ENCODE measurements at places on chromosomes 13 and 19. TPM values are rescaled to one million over a fixed set of nuclear protein-coding genes. Genes with fewer than 3 reads are reported as not detected.

Gene LAMP1
- 324 TPM for total RNA-seq

Gene GSX1
- total RNA-seq = not detected

Gene ADGRL1
- 8.5 TPM for total RNA-seq

Gene ERICH4
- not detected for total RNA-seq

Gene MBNL2
- total RNA-seq = 28.2 TPM

Gene TRPC4
- total RNA-seq = 2.6 TPM

Gene SLC17A7
- total RNA-seq = 0.12 TPM

Gene LINGO3
- total RNA-seq = under 0.01 TPM

Gene GGN
- under 0.01 TPM for total RNA-seq

Gene NANOS3
- not detected for total RNA-seq

Gene CRLF1
- total RNA-seq = 14.7 TPM

Gene SIGLEC10
- total RNA-seq = not detected

Gene ZNF723
- not detected for total RNA-seq

Gene NLRP7
- total RNA-seq = not detected
